ENCODE measurements at places on chromosomes 1 and 21. TPM values are rescaled to one million over a fixed set of nuclear protein-coding genes. Genes with fewer than 3 reads are reported as not detected.

The MPC2 gene
- total RNA-seq = 40.3 TPM

The PROK1 gene
- under 0.01 TPM for total RNA-seq

The IPO13 gene
- 14.0 TPM for total RNA-seq

The RRP1 gene
- 12.3 TPM for total RNA-seq

The CSDE1 gene
- 422 TPM for total RNA-seq

The UTS2 gene
- total RNA-seq = not detected

The TRAF5 gene
- total RNA-seq = 13.3 TPM

The CDK11A gene
- 10.3 TPM for total RNA-seq

The MROH9 gene
- not detected for total RNA-seq

The SRM gene
- 35.4 TPM for total RNA-seq

The LRRC8D gene
- total RNA-seq = 23.8 TPM

The ACTN2 gene
- 43.5 TPM for total RNA-seq

The TMPRSS15 gene
- under 0.01 TPM for total RNA-seq

The S100A1 gene
- 2.2 TPM for total RNA-seq

The CCDC181 gene
- total RNA-seq = 5.2 TPM

The MLLT11 gene
- 91.7 TPM for total RNA-seq

The ATP6V1G3 gene
- not detected for total RNA-seq
